ENCODE measurements at places on chromosomes 1 and 21. TPM values are rescaled to one million over a fixed set of nuclear protein-coding genes. Genes with fewer than 3 reads are reported as not detected.

DNA sequence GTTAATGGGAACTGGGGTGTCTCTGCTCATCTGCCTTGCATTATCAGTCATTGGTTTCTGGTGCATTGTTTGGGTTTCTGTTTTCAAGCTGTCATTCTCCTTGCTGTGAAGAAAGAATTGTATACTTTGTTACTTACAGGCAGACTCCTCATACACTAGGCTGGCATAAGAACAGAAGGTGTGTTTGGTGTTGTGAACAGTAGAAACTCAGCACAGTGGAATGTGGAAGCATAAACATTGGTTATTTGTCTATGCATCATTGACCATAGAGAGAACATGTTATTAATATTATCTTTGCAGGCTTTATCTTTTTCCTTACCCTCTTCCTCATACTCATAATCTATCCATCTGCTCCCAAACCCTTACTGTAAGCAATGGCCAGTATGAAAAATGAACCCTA lies 18.2 kb downstream of the C1orf87 start:
- H3K4me3 ChIP-seq = no peak overlapping the region
- no peaks in the 10 kb centered on the region for H3K27me3 ChIP-seq
- peaks cover 3% of the 10 kb centered on the region for H3K36me3 ChIP-seq
- H3K27ac ChIP-seq = no peak overlapping the region
- no peak for DNase-seq

GRCh38 chr1:178500936-178501554 lies 4.3 kb upstream of the CLEC20A start:
- no peaks in the 10 kb centered on the region for H3K27me3 ChIP-seq
- H3K4me1 ChIP-seq = peaks cover 7% of the 10 kb centered on the region

GRCh38 chr1:100443811-100444571 lies 91.7 kb downstream of the CDC14A start:
- no peak overlapping the region for H3K27ac ChIP-seq
- H3K4me3 ChIP-seq = no peak overlapping the region

DNA sequence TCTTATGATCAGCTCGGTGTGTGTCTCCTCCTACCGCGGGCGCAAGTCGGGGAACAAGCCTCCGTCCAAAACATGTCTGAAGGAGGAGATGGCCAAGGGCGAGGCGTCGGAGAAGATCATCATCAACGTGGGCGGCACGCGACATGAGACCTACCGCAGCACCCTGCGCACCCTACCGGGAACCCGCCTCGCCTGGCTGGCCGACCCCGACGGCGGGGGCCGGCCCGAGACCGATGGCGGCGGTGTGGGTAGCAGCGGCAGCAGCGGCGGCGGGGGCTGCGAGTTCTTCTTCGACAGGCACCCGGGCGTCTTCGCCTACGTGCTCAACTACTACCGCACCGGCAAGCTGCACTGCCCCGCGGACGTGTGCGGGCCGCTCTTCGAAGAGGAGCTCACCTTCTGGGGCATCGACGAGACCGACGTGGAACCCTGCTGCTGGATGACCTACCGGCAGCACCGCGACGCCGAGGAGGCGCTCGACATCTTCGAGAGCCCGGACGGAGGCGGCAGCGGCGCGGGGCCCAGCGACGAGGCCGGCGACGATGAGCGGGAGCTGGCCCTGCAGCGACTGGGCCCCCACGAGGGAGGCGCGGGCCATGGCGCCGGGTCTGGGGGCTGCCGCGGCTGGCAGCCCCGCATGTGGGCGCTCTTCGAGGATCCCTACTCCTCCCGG lies 1.5 kb downstream of the KCNC4 start:
- peak overlapping the region; percentile 84 for H3K4me3 ChIP-seq
- peaks cover 23% of the 10 kb centered on the region for H3K4me1 ChIP-seq
- no peaks in the 10 kb centered on the region for H3K36me3 ChIP-seq
- no peak for DNase-seq
- no peak overlapping the region for H3K27ac ChIP-seq

DNA sequence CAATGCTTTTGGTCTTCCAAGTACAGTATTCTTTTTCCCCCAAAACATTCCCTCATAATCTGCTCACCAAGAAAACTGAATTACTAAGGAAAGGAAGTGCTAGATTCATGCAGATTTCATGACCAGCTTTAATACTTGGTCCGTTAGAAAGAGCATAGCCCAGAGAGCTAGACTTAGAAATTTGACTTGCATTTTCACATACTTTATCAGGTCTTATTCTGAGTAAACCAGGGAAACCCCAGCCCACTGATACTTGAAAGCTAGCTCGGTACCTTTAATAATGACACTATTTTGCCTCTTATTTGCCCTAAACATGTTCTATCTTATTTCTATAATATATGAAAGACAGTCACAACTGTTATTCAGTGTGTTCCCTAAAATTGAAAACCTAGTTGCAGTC lies 204.5 kb downstream of the TTLL7 start:
- H3K36me3 ChIP-seq = no peaks in the 10 kb centered on the region
- DNase-seq = no peak
- H3K27ac ChIP-seq = no peak overlapping the region
- no peak overlapping the region for H3K4me3 ChIP-seq
- no peaks in the 10 kb centered on the region for H3K27me3 ChIP-seq

DNA sequence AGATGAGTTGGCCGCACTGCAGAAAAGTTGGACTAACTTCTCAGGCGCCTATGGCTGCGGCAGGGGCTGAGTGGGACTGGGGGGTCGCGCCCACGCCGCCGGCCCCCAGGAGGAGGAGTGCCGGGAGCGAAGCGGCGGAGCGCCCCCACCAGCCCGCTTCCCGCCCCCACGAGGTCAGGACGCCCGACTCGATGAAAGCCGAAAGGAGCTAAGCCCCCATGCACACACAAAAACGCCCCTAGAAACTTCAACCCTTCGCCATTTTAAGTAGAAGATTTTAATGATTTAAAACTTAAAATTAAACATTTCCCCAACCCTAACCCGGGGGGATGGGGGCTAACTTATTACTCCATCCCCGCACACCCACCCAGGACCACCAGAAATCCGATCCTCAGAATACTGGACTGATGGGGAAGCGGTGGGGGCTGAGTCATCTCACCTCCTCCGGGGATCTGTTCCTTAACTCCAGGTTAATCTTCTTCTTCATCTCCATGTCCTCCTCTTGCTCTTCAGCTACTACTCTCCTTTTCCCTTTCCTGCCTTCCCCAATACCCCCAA lies 539 bp downstream of the ANP32E start:
- peaks cover 16% of the 10 kb centered on the region for H3K4me1 ChIP-seq
- H3K27ac ChIP-seq = no peak overlapping the region
- peaks cover 3% of the 10 kb centered on the region for H3K36me3 ChIP-seq
- H3K4me3 ChIP-seq = no peak overlapping the region
- no peaks in the 10 kb centered on the region for H3K27me3 ChIP-seq
- no peak for DNase-seq

DNA sequence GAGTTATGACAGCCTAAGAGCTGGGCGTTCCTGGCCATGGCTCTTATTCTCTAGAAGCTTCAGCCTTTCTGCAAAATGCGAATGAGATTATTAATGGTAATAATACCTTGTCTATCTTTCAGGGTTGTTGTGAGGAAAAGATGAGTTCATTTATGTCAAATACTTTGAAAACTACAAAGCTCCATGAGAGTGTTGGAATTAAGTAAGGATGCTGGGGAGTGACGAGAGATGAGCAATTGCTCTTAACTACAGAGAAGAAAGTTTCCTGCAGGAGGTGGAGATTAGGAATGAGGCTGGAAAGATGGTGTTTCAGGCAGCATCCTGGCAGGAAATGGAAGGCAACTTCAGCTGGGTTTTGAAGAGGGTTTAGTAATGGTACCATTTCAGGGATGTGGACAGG lies 124.2 kb downstream of the CACNA1E start:
- no peak for DNase-seq
- peaks cover 33% of the 10 kb centered on the region for H3K27me3 ChIP-seq
- H3K27ac ChIP-seq = no peak overlapping the region
- H3K4me3 ChIP-seq = no peak overlapping the region
- H3K36me3 ChIP-seq = no peaks in the 10 kb centered on the region

DNA sequence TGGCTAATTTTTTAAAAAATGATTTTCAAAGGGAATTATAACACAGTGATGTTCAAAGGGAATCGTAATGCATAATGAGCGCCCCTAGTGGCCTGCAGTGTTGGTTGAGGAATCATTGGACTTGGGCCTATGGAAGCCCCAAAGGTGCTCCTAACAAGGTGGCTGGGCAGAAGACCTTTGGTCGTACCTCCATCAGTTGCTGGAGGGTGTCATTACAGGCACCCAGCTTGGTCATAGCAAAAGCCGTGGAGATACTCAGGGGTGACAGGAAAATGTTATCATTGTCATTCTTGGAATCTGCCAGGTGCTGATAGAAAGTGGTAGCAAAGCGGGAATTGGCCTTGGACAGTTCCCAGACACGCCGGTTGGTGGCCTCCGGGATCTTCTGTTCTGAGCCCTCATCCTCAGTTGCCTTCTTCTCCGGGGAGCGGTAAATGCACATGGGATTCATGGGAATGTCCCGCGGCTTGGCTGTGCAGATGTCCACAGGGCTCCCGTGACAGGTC lies 2.7 kb downstream of the SERPINC1 start:
- H3K36me3 ChIP-seq = peaks cover 5% of the 10 kb centered on the region
- H3K27me3 ChIP-seq = no peaks in the 10 kb centered on the region
- no peak overlapping the region for H3K4me3 ChIP-seq
- no peaks in the 10 kb centered on the region for H3K4me1 ChIP-seq

DNA sequence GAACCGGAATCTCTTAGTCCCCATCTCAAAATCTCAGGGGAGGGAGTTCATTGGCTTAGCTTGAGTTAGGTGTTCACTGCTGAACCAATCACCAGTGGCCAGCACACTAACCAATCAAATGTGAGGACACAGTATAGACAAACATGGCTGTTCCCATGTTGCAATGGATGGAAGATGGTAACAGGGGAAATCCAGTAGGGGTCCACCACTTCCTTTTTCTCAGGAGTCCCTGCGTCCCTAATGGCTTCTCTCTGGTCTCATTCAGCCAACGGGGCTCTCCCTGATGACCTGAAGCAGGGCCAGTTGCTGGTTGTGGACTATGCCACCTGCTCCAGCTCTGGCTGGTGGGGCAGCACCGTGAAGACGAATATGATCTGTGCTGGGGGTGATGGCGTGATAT lies 9.7 kb downstream of the CELA2B start:
- DNase-seq = no peak
- no peaks in the 10 kb centered on the region for H3K27me3 ChIP-seq
- peaks cover 11% of the 10 kb centered on the region for H3K36me3 ChIP-seq
- H3K27ac ChIP-seq = no peak overlapping the region

DNA sequence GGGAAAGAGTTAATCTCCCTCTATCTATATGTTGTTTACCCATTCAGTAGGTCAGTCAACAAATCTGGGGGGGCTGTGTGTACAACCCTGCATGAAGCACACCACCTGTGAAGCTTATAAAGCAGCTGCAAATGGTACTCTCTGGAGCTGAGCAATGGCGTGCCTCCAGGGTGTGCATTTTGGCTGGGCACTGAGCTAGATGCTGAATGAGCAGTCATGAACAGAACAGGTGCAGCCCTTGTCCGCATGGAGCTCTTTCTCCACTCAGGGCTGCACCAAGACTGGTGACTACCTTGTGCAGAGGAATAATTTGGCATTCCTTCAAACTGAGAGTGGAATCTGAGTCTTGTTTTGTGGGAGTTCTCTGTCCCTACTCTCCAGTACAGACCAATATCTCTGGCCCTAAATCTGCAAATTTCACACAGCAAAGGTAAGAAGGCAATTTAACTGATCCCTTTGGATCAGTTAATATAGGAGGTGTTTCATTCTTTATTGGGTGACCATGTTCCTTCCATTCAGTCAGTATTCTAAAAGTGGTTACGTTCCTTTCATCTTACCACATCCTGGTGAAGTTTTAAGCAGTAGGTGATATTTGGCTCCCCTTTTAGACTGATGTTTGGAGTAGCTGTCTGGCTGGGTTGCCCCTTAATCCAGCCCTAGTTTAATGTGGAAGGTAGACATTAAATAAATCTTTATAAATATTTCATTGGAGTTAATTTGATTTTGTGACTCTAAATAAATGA lies 76.0 kb downstream of the GPR88 start:
- no peaks in the 10 kb centered on the region for H3K4me1 ChIP-seq
- no peak overlapping the region for H3K4me3 ChIP-seq

GRCh38 chr1:40092241-40092640 lies 4.8 kb downstream of the PPT1 start:
- H3K4me1 ChIP-seq = peaks cover 15% of the 10 kb centered on the region
- no peak overlapping the region for H3K4me3 ChIP-seq
- no peak overlapping the region for H3K27ac ChIP-seq
- no peaks in the 10 kb centered on the region for H3K27me3 ChIP-seq

- H3K4me3 ChIP-seq = no peak overlapping the region
- H3K36me3 ChIP-seq = no peaks in the 10 kb centered on the region
- peaks cover 11% of the 10 kb centered on the region for H3K4me1 ChIP-seq
- DNase-seq = no peak
- peak overlapping the region; percentile 28 for H3K27ac ChIP-seq
Observed at GRCh38 chr1:247465796-247466195, 7.9 kb upstream of the OR2B11 start.

DNA sequence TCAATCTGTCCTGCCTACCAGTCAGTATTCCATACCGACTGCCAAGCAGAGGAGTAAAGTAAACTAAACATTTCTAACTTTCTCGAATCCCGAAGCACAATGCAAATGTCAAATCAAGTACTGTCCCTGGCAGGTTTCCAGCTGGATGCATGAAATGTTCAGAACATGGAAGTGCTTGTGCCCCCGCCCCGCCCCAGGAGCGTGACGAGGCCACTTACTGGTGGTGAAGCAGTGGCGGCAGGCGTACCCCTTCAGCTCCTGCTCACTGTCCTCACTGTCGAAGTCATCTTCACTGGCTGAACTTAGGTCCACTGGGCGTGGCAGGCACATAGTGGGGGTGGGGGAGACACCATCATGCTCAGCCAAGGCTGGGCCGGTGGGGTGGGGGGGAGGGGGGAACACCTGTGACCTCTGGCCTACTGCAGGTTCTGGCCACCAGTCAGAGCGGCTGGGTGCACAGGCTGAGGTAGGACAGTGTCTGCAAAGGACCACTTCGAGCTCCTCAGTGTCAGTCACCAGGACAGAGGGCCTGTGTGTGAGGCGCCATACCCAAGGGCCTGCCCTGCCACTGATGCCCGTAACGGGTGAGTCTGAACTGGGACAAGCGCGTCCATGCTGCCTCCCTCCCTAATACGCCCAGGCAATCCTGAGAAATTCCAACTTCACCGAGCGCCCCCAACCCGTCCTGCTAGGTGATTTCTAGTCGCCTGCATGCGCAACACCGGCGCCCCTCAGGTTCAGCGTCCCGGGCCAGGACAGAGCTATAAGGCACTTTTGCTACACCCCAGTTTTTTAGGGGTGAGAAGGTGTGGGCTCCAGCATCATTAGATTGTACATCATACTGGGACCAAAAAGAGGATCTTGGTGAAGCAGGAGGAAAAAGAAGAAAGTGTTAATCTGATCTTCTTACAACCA lies 46.9 kb downstream of the SLC45A1 start:
- DNase-seq = no peak
- H3K4me3 ChIP-seq = no peak overlapping the region
- peaks cover 41% of the 10 kb centered on the region for H3K4me1 ChIP-seq
- H3K27me3 ChIP-seq = no peaks in the 10 kb centered on the region

Gene HMCN1
- 18.1 TPM for total RNA-seq

Gene AMY1B
- total RNA-seq = not detected

Gene CELA3B
- total RNA-seq = not detected

Gene UBE2U
- not detected for total RNA-seq

Gene ZYG11A
- total RNA-seq = 0.14 TPM

Gene OR2T2
- not detected for total RNA-seq
